ENCODE measurements at places on chromosomes 16 and 17. TPM values are rescaled to one million over a fixed set of nuclear protein-coding genes. Genes with fewer than 3 reads are reported as not detected.

Gene TPSG1
- polyA plus RNA-seq, result not detected

Gene MT3
- polyA plus RNA-seq, result not detected

Gene GAST
- not detected for polyA plus RNA-seq

Gene SLC2A4
- polyA plus RNA-seq, result 0.17 TPM

Gene HES7
- 0.72 TPM for polyA plus RNA-seq

Gene NARF
- 51.2 TPM for polyA plus RNA-seq

Gene SLC38A8
- not detected for polyA plus RNA-seq

Gene MYH3
- 2.6 TPM for polyA plus RNA-seq

Gene STX1B
- 2.4 TPM for polyA plus RNA-seq

Gene GRB2
- 89.0 TPM for polyA plus RNA-seq

Gene COG1
- polyA plus RNA-seq, result 19.5 TPM

Gene NLGN2
- polyA plus RNA-seq, result 17.6 TPM

Gene NME2
- polyA plus RNA-seq, result 1,828 TPM

Gene HLF
- 0.31 TPM for polyA plus RNA-seq

Gene CCL18
- not detected for polyA plus RNA-seq

Gene SMIM5
- polyA plus RNA-seq, result 0.15 TPM

Gene KRTAP4-6
- not detected for polyA plus RNA-seq
